Right lobe of liver (tissue), 6 donors: ENCODE measurements at places on chromosomes 3 and 15. TPM values are rescaled to one million over a fixed set of nuclear protein-coding genes. Genes with fewer than 3 reads are reported as not detected.

RTP1 gene
- not detected for total RNA-seq

DNA sequence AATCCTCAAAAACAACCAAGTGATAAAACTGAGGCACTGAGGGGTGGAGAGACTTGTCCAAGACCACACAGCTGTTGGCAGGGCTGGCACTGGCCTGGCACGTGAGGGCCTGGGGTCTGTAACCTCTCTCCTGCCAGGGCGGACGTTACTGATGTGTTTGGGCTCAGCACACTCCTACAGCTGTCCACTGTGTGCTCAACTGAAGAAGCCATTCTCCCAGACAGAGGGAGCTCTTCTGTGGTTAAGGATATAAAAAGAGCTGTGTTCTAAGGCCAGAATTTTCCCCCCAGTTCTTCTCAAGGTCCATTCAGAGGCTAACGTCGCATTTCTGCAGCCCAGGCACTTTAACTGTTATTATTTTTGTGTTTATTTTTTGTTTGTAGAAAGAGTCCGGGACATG is 429.0 kb upstream of the ATP11B start:
- DNase-seq = no peak

OGG1 gene
- total RNA-seq = 16.6 TPM

DNA sequence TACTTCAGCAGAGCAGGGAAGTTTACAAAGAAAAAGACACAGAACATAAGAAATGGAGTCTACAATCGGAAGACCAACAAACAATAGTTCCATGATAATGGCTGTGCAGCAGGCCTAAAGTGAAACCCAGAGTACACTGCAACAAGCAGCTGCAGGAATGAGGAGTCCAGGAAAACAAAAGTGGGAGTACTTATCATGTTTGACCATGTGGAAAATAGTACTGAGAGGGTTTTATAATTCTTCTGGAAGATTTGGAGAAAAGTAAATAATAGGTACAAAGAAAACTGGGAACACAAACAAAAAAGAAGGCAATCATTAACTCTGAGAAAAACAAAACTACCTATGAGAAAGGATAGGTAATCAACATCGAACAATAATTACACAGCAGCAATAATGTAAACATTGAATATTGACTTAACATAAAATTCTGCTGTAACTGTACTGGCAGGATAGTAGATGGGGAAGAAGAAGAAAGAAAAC is 87.5 kb downstream of the NEK10 start:
- DNase-seq = no peak

CHRNA3 gene
- not detected for total RNA-seq

CHRNA5 gene
- total RNA-seq = 0.26 TPM

SATB1 gene
- total RNA-seq = 14.9 TPM

- DNase-seq = no peak
Measured at GRCh38 chr15:88949734-88950400, 36.7 kb upstream of the MFGE8 start.

DNA sequence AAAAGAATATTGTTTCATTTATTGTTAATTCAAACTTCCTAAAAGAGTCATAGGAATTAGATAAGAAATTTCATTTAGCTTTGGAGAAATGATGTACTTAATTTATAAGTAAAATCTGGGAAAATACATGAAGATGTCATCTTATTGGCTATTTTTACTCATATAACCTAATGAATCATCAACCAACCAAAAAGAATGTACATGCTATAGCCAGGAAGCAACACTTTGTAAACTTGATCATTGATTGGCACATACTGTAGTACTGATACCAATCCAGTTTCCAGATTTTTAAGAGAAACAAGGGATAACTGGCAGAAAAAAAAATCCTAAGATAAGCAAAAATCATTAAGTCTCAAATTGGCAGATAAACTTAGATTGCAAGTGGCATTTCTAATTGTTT is 207.9 kb upstream of the CDIN1 start:
- no peak for DNase-seq

DNA sequence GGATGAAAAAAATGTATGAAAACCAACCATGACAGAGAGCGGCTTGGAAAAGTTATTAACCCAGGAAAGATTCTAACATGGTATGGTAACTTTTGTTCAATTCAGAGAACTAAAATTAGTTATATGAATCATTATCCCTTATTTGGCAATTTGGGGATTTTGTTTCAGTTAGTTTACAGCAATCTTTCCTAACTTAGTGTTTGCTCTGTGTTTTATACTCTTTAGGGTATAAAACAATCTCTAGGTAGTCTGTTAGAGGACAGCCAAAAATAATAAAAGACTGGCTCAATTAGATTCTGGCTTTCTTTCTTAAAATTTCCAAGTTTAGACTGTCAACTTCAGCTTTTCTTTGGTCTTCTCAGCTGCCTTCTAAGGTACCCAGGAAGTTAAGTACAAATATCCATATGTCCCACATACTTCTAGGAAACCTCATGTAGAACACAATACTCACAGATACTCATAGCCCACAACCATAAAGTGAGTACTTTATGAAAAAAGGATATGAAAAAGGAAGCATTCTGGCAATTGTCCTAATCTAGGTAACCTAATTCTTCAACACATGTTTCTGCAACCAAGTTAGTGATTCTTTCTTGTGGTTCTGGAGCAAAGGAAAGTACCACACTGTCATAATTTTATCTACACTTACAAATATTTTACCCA is 849.3 kb downstream of the ROBO1 start:
- DNase-seq = no peak
